Activated naive CD4-positive, alpha-beta T cell treated with anti-CD3 and anti-CD28 coated beads, Interleukin-2, amount 50 U/mL, for 72 hours (primary cell): ENCODE measurements at places on chromosomes 4 and X. TPM values are rescaled to one million over a fixed set of nuclear protein-coding genes. Genes with fewer than 3 reads are reported as not detected.
A peak's percentile ranks its signal among the peaks of the same experiment; 100 is the strongest.

VCX gene
- total RNA-seq, result not detected

DNA sequence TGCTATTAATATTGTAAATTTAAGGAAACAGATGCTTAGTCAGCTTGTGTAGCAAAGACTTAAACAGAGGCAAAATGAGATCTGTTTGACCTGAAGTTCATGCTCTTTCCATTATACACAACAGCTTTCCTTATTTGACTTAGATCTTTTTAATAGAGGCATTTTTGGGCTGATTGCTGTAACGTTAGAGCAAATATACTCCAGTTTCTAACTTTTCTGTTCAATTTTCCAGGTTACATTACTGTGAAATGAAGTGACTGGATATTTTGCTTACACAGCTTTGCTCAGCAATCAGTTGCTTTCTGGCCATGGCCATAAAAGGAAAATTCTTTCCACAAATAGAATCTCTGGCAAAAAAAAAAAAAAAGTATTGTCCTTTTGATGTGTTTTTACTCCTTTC, 146.2 kb downstream of the PCDH7 start:
- no peak for DNase-seq

NPY1R gene
- total RNA-seq, result not detected

FRYL gene
- 74.9 TPM for total RNA-seq

SSR4 gene
- total RNA-seq, result 156 TPM

AADAT gene
- not detected for total RNA-seq

DNA sequence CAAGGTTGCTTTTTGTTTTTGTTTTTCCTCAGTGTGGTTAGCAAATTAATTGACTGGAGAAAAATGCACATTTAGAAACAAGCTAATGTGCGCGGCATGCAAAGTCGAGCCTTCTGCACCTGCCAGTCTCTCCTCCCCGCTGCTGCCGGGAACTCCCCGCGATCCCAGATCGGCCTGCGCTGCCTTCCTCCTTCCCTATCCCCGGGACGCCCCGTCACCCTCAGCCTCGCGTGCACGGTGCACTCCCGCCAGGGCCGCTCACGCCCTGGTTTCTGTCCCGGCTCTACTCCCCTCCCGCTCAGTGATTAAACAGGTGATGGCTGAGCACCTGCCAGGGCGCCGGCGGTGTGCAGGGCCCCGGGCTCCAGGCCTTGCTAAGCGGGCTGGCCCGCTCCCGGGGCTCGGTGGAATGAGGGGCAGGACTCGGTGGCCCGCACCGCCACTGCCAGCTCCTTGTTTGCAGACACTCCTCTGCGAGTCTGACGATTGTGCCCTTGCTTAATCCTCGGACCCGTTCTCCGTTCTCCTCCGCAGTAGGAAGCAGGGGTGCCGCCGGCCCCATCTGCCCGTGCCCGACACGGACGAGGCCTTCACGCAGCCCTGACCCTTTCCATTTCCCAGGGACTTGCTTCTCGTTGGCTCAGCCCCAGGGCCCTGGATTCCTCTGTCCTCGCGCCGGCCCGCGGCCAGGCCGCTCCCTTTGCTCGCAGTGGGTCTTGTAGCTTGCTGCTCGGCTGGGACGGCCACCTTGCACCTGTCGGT, 143.4 kb downstream of the TRIML1 start:
- DNase-seq, result no peak

BTC gene
- not detected for total RNA-seq

DNA sequence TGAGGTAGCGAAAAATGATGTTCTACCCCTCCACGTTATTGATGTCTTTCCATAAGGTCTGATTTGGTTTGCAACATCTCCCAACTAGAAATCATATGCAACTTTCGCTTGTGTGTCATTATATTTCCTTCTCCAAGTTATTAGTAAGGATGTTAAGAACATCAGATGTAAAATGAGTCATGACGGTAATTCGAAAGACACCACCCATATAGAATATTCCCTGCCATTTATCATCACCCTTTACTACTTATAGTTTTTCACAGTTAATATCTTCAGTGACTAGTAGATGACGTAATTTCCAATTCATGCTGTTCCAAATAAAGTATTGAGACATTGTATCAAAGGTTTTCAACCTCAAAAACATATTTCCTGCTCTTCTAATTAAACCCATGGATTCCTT, 146.7 kb upstream of the MAP3K15 start:
- DNase-seq, result no peak

- DNase-seq, result no peak
Measured at GRCh38 chr4:184757810-184758209, 23.9 kb upstream of the CENPU start.

BEX5 gene
- total RNA-seq, result 4.3 TPM

GRCh38 chr4:27068151-27068867, 207.7 kb downstream of the STIM2 start:
- DNase-seq, result no peak

ZMAT1 gene
- total RNA-seq, result 1.7 TPM

DNA sequence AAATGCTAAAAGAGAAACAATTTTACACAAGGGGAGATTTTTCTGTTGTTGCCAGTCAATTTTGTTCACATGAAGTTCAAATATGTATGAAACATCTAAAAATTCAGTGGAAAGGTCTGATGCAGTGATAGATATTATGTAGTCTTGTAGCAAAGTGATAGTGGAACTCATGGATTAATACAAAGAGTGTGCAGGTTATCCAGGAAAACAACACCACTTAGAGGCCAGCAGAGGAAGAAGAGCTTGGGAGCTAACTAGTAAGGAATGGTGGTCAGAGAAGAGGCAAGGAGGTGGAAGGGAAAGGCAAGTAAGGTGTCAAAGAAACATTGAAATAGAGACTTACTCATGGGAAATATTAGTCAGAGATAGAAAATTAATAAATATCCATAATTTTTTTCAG, 395.6 kb downstream of the MAPK10 start:
- no peak for DNase-seq

DNA sequence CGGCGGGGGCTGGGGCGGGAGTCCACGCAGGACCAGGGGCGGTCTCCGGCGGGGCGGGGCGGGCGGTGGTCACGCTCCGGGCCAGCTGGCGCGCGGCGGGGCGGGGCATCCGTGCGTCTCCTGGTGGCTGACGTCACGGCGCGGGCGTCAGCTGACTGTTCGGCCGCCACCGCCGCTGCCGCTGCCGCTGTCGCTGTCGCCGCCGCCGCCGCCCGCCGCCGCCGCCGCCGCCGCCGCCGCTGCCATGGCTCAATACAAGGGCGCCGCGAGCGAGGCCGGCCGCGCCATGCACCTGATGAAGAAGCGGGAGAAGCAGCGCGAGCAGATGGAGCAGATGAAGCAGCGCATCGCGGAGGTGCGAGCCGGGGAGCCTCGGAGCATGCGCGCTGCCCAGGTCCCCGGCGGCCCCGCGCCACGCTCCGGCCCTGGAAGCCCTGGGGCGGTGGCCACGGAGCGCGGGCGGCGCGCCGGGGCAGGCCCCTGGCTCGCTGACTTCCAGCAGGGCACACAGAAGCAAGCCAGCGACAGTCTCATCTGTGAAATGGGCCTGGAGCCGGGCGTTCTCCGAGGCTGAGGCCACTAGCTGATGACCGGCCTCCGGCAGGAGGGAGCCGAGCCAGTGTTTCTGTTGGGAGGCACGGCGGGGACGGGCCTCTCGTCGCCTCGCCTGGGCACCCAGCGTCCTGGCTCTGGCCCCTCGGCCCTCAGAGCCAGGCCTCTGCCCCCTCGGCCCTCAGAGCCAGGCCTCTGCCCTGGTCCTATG, at the start of gene FAM50A:
FAM50A (plus strand) TSS at position 150 of the 763 bp plus-strand sequence; CDS start at position 245, 95 bp downstream.
- DNase-seq, result peak; percentile 70

- DNase-seq, result no peak
Measured at GRCh38 chr4:38523054-38523453, 140.9 kb upstream of the KLF3 start.
